ENCODE measurements at places on chromosomes 16 and 17.
A peak's percentile ranks its signal among the peaks of the same experiment; 100 is the strongest.

DNA sequence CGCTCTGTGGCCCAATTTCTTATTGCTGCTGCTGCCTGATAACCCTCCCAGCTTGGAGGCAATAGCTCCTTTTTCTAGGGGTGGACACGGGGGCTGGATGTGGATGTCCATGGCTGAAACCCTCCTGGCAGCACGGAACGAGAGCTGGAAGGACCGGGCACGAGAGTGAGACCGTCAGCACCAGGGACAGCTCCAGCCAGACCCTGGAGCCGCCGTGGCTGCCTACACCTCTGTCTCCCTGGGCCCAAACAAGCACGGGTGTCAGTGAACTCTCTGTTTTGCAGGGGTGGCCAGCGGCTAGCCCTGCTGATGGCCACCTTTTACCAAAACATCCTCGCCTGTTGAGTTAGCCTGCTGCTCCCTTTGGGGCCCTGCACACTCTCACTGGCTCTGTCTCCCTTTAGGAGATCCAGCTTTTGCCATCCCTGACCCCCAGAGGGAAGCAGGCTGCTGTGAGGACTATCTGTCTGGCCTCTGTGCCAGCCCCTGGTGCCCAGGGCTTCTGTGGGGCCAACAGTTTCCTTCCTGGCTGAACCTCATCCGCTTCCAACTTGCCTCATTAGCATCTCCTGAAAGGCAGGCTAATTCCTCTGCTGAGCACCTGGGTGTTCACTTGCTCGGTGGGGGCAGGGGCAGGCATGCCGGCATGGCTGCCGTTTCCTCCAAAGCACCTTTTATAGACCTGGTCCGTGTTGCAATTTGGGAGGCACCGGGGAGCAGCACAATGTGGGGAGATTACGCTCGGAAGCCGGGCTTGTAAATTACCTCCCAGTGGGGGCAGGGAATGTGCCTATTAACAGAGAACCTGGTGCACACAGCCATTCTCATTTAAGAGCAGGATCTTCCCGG is 118.1 kb downstream of the ENGASE start:
- no peak for DNase-seq

DNA sequence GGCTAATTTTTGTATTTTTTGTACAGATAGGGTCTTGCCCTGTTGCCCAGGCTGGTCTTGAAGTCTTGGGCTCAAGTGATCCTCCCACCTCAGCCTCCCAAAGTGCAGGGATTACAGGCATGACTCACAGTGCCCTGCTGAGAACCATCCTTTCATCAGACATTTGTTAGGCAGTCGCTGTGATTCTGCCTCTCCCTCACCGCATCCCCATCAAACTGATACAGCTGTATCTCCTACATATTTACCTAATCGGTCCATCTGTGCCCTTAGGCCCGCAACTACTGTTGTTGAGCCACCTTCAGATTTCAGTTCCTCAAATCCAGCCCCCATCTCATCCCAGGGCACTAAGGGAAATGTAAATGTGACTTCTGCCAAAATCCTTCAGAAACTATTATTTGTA is 2.0 kb upstream of the SLC43A2 start:
- DNase-seq, result no peak

- DNase-seq, result no peak
Observed at GRCh38 chr16:70574595-70575271, 51.1 kb downstream of the SF3B3 start.

- no peak for DNase-seq
Observed at GRCh38 chr17:17347956-17348871, 45.0 kb downstream of the NT5M start.

- DNase-seq, result no peak
Observed at GRCh38 chr17:42720996-42721583, 23.8 kb downstream of the EZH1 start.

DNA sequence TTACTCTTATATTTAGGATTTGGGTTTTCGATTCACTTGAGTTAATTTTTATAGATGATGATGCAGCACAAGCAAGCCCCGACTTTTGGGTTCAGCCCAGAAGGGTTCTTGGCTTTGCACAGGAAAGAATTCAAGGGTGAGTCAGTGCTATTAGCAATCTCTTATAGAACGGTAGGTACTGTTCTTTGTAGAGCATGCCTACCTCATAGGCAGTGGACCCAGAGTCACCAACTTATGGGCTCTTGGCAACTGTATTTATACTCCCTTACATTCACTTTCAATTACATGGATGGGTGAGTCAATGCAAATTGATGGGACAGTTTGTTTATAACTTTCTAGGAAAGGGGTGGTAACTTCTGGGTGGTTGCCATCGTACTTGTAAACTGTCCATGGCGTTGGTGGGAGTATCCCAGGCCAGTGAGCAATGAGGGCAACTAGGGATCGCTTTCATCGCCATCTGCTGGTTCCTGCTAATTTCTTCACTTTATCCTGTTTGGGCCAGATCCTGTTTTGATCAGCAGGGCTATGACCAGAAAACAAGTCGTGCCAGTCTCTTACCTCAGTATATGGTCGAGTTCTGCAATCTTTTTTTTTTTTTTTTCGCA is 362.6 kb downstream of the CNTNAP4 start:
- no peak for DNase-seq

- no peak for DNase-seq
Observed at GRCh38 chr16:85485379-85485778, 127.7 kb upstream of the GSE1 start.

DNA sequence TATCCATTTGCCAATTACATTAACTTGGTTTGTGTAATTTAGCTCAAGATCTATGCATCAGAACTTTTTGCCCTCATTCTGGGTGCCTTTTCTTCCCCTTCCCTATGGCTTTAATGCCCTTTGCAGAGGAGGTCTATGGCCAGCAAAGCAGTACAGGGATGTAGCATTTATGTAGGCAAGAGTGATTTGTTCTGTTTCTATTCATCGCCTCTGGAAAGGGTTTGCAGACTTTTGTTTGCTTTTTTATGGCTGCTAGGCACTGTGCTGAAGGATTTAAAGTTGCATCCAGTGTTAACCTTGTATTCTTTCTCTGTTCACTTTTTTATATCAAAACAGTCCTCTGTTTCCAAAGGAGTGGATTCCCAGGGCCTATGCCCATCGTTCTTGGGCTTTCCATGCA is 78.0 kb downstream of the ANKFN1 start:
- no peak for DNase-seq

DNA sequence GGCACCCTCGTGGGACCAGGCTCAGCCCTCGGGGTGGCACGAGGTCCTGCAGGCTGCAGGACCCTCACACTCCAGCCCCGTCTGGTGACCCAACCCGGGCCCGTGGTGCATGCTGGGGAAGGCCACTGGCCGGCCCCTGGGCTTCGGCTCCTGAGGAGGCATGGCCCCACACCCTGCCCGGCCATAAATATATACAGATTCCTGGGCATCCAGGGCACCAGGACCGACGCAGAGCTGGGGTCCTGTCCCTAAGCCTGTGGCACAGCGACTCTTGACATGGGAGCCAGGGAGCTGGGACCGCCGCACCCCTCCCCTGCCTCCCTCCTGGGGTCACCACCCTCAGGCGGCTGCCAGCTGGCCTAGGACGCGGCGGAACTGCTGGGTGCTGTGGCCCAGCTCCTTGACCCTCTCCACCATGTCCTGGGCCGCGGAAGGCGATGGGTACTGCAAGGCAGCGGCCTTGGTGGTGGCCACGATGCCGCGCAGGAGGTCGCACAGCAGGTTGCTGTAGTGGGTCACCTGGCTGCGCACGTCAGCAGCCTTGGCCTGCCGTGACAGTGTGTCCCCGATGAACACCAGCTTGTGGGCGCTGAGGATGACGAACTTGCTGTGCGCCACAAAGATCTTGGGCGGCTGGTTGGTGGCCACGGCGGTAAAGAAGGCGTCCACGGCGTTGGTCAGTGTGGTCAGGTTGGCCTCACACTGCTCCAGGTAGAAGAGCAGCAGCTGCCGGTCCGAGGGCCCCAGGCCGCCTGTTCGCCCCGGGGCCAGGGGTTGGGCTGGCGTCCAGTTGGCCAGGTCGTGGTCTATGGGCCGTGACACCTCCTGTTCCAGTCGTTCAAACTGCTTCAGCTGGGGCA is 10.6 kb downstream of the CTRB1 start:
- no peak for DNase-seq

DNA sequence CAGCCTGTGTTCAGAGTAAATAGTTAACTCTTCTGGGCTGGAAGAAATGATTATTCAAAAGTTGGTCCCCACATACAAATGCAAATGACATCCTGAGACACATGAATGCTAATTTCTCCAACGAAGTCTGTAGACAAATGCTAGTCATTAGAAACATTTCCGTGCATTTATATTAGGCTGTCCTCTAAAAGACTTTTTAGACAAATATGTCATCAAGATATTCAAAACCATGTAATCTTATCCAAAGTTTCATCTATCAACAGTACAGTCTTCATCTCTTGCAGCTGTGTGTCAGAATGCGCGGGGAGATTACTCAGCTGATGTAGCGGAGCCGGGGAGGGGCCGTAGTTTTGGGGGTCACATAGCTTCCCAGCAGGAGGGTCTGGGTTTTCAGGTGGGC is 33.8 kb upstream of the MAF start:
- no peak for DNase-seq

GRCh38 chr17:3659541-3660111 is 8.8 kb downstream of the TAX1BP3 start:
- DNase-seq, result no peak

- no peak for DNase-seq
Observed at GRCh38 chr17:33371377-33371776, 78.3 kb upstream of the ASIC2 start.

DNA sequence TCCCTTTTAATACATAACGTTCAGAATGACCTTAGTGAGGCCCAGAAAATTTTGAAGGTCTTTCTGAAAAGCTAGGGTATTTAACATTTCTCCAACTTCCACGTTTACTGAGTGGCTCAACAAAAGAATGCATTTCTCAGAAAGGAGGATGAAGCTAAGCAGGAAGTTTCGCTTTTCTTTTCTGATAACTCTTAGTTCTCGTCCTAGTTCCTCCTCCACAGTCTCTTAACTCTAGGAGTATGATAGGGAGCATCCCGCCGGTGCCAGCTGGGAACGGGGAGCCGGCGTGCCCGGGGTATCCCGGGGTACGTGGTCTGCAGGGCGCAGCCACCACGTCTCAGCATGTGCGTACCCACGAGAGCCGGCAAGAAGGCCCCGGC is 363 bp downstream of the KARS1 start:
- DNase-seq, result no peak

GRCh38 chr17:66300956-66301355 is 1.5 kb upstream of the PRKCA start:
- no peak for DNase-seq

DNA sequence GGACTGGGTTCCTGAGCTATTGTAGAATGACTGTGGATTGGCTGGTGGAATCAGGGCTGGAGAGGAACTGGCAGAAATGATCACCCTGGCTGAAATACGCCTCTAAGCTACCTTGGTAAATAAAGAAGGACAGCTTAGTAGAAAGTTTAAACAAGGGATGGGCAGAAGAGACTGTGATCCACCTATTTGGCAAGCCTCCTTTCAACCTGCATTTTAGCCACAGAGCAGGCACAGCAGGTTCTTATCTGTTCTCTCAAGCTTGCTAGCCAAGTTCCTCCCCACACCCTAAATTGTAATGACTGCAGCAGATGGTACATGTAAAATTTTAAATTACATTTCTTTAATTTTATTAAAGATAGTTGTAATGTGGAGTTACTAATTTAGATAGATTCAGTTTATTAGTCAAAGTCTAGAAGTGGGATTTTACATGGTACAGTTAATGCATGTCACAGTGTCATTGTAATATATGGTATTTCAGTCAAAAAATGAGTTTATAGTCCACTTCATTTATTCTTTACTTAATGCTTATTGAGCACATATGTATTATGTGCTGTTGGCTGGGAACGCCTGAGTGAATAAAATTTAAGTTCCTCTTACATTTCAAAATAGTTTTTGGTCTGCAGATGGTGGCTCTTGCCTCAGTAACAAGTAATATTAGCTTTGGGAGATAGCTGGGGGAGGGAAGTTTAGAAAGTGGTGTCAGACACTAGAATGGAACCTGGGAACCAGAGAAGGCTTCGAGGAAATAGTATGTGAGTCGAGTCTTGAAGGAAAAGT is 11.2 kb downstream of the EPN2 start:
- no peak for DNase-seq

- DNase-seq, result no peak
Observed at GRCh38 chr17:67526700-67527099, 149.6 kb downstream of the PITPNC1 start.

DNA sequence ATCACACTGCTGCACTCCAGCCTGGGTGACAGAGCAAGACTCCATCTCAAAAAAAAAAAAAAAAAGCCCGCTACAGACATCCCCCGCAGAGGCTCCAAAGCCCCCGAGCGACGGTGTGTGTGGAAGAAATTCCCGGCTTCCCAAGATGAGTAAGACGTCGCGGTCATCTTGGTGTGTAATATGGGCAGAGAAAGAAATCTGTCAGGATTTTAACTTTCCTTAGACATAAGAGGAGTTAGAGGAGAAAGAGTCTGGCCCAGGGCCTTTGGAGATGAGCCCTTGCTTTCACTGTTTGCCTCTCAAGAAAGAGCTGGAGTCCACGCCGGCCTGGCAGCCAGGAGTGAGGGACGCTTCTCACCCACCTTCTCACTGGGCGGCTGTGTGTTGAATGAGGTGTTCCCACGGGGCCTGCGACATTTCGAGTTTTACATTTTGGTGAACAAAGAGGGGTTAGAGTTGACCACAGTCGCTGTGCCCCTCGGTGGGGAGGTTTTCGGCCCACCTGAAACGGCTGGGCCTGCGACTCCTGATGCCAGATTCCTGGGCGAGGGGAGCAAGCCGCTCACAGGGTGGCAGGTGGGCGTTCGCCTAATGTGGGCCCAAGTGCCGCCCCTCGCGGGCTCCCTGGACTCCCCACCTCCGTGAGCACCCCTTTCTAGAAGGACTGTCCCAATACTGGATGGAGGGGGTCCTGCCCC is 17.9 kb downstream of the C1QTNF1 start:
- DNase-seq, result no peak

GRCh38 chr17:37562016-37562745 is 47.0 kb downstream of the SYNRG start:
- DNase-seq, result no peak

GRCh38 chr17:7479213-7480088 is at the start of gene ZBTB4:
Gene ZBTB4, minus strand, starts transcription at chr17:7479631. Its CDS starts 12,830 bp downstream, at chr17:7466801.
- DNase-seq, result peak; percentile 65

DNA sequence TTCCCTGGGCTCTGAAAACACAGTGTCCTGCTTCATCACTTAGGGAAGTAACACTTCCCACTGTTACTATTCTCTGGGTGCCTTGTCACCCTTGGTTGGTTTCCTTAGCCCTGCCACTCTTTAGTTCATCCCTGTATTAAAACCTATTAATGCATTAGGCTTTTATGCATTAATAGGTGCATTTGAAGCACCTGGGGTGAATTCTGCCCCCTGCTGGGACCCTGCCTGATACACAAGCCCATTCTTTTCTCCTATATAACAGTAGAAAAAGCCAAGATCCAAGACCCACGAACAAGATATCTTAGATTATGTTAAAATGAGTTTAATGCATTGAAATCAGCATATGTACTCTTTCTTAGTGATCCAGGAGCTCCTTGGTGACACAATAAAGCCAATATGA is 235.7 kb downstream of the PMP22 start:
- no peak for DNase-seq

GRCh38 chr16:83666449-83666848 is 141.3 kb upstream of the HSBP1 start:
- DNase-seq, result no peak

- DNase-seq, result no peak
Observed at GRCh38 chr17:15303851-15304250, 37.5 kb downstream of the TEKT3 start.

GRCh38 chr17:6456914-6457687 is 12.8 kb downstream of the PIMREG start:
- no peak for DNase-seq

Data from activated T-helper 1 cell treated with Interleukin-2 at 50 U/mL for 16 hours (primary cell).